Activated T-helper 2 cell treated with anti-CD3 and anti-CD28 coated beads, Interferon-gamma antibody, Interleukin-2, Interleukin-4, amounts not matched to agents 10 μg/mL and 5 μg/mL and 100 μg/mL, durations not matched to agents 14 hours and 24 hours and 36 hours (primary cell): ENCODE measurements at places on chromosomes 12 and 14.

- DNase-seq: peak; percentile 23
- H3K36me3 ChIP-seq: no peaks in the 10 kb centered on the region
- H3K4me3 ChIP-seq: peak overlapping the region; percentile 62
- no peaks in the 10 kb centered on the region for H3K27me3 ChIP-seq
These were observed 21.9 kb downstream of the RNFT2 start for GRCh38 chr12:116759783-116760621.

DNA sequence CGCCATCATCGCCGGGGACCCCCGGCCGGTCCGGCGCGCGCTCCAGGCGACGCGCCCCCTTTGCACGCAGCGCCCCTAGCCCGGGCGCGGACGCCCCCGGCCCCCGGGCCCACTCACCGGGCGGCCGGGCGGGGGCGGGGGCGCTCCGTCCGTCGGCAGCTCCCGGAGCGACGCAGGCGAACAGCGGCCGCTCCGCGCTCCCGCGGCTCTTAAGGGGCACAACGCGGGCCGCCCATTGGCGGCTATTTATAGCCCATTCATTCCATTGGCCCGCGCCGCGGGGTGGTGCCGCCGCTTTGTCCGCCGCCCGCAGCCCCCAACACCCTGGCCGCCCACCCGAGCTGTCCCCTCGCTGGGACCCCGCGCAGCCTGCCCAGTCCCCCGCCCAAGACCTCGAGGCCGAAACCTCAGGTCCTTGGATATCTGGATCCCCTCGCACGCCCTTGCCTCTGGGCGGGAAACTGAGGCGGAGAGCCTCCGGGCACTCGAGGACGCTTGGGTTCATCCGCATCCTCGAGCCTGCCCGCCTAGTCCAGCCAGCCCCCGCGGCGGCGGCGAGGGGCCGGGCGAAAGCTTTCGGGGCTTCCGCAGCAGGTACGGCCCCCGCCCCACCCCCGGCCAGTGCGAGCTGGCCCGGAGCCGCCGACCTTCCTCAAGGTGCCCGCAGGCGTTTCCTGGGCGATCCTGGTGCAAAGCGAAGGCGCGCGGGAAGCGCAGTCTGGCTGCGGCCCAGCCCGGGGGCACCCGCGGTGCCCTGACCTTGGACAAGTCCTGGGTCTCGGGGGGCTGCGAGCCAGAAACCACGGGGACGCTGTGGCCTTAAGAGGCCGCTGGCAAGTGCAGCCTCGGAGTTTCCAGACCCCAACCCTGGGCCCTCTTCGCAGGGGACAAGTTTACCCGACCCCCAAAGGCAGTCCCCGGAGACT, at the start of gene CKB:
CKB (minus strand) TSS at position 182 of the 926 bp plus-strand sequence. CDS start 337 bp downstream, outside the sequence.
- peaks cover 21% of the 10 kb centered on the region for H3K27me3 ChIP-seq
- DNase-seq: no peak

GRCh38 chr12:116157845-116158267, 119.6 kb downstream of the MED13L start:
- H3K27me3 ChIP-seq: no peaks in the 10 kb centered on the region
- no peak overlapping the region for H3K4me3 ChIP-seq
- peaks cover 11% of the 10 kb centered on the region for H3K4me1 ChIP-seq

- no peaks in the 10 kb centered on the region for H3K36me3 ChIP-seq
- H3K4me3 ChIP-seq: no peak overlapping the region
- no peak overlapping the region for H3K27ac ChIP-seq
- no peak for DNase-seq
- H3K27me3 ChIP-seq: peaks cover 40% of the 10 kb centered on the region
- H3K4me1 ChIP-seq: peaks cover 3% of the 10 kb centered on the region
These were observed 8.7 kb downstream of the SMIM41 start for GRCh38 chr12:52087961-52088820.

GRCh38 chr12:52155048-52155868, 36.6 kb downstream of the KRT80 start:
- peak; percentile 63 for DNase-seq
- H3K27ac ChIP-seq: no peak overlapping the region
- H3K4me1 ChIP-seq: peaks cover 7% of the 10 kb centered on the region

DNA sequence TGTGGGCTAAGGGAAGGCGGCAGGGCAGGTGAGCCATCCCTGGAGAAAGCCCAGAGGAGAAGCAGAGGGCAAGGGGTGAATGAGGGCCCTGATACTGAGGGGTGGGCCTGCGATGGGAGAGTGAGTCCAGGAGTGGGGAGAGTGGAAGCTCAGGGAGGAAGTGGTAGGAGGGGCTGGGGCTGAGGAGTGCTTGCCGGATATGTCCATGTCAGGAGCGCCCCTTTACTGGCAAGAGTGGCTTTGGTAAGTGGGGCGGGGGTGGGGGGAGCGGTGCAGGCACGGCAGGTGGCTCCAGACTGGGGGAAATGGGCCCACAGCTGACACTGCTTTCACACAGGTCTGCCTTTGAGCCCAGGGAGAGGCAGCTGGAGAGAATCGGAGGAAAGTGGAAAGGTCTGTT, 86.4 kb upstream of the GPR68 start:
- peak overlapping the region; percentile 84 for H3K27ac ChIP-seq
- peaks cover 73% of the 10 kb centered on the region for H3K36me3 ChIP-seq
- no peaks in the 10 kb centered on the region for H3K27me3 ChIP-seq
- H3K4me3 ChIP-seq: no peak overlapping the region
- H3K4me1 ChIP-seq: peaks cover 46% of the 10 kb centered on the region

- no peak overlapping the region for H3K27ac ChIP-seq
- no peaks in the 10 kb centered on the region for H3K27me3 ChIP-seq
- no peak overlapping the region for H3K4me3 ChIP-seq
- H3K4me1 ChIP-seq: no peaks in the 10 kb centered on the region
- H3K36me3 ChIP-seq: no peaks in the 10 kb centered on the region
These were observed 169.0 kb downstream of the NEDD1 start for GRCh38 chr12:97075934-97076630.

GRCh38 chr12:53338017-53338416, 1.9 kb upstream of the SP7 start:
- no peak overlapping the region for H3K4me3 ChIP-seq
- H3K36me3 ChIP-seq: no peaks in the 10 kb centered on the region
- peaks cover 9% of the 10 kb centered on the region for H3K4me1 ChIP-seq
- H3K27me3 ChIP-seq: peaks cover 42% of the 10 kb centered on the region
- H3K27ac ChIP-seq: no peak overlapping the region
- no peak for DNase-seq

DNA sequence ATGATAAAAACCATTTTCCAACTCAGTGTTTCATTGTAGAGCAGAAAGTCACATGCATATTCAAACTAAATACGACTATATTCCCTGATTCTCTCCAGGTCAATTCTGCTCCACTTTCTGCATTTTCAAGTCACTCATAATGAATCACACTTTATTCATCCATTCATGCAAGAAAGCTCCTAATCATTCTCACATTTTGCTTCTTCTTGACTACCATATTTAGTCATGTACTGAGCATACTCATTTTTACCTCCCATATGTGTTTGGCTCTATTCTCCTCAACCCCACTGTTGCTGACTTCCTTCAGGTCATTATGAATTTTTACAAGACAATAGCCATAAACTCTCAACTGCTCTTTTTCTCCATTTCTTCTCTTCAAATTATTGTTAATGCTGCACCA, 43.4 kb upstream of the PIK3C2G start:
- no peaks in the 10 kb centered on the region for H3K4me1 ChIP-seq
- H3K27me3 ChIP-seq: peaks cover 2% of the 10 kb centered on the region
- no peaks in the 10 kb centered on the region for H3K36me3 ChIP-seq
- no peak overlapping the region for H3K27ac ChIP-seq

DNA sequence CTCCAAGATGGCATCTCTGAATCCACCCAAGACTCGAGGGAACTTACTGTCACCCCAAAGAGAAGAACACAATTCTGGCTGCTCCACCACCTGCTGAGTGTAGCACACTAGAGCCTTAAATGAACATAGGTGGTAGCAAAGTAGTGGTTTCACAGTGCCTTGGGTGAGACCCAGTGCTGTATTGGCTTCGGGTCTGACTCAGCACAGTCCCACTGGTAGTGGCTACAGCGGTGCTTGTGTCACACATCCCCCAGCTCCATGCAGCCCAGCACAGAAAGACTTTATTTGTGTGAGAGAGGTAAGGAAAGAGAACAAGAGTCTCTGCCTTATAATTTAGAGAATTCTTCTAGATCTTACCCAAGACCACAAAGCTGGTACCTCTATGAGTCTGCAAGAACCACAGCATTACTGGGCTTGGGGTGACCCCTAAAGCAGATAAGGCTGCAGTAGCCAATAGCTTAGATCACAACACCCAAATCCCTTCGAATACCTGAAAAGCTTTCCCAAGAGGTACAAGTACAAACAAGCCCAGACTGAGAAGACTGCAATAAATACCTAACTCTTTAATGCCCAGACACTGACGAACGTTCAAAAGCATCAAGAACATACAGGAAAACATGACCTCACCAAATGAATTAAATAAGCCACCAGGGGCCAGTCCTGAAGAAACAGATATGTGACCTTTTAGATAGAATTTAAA, 83.3 kb upstream of the SLC38A4 start:
- no peak for DNase-seq
- H3K4me3 ChIP-seq: no peak overlapping the region
- H3K27me3 ChIP-seq: peaks cover 11% of the 10 kb centered on the region
- H3K36me3 ChIP-seq: no peaks in the 10 kb centered on the region
- H3K4me1 ChIP-seq: no peaks in the 10 kb centered on the region

DNA sequence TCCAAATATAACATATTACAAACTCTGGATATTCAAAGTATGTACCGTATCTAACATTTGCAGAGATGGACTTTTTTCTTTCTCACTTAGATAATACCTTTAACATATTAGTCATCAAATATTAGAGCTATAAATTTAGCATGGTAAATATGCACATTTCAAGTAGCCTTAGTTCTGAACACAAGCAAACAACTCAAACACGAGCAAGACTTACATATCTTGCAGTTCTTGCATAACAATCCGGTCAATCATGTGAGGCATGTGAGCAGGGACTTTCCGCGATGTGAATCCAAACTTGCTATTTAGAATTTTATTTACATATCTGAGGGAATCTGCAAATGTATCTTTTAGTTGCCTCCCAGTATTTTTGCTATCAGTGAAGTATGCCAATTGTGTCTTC, 22.1 kb upstream of the SYCP3 start:
- DNase-seq: no peak
- H3K4me3 ChIP-seq: no peak overlapping the region
- peaks cover 58% of the 10 kb centered on the region for H3K36me3 ChIP-seq
- peaks cover 4% of the 10 kb centered on the region for H3K4me1 ChIP-seq

DNA sequence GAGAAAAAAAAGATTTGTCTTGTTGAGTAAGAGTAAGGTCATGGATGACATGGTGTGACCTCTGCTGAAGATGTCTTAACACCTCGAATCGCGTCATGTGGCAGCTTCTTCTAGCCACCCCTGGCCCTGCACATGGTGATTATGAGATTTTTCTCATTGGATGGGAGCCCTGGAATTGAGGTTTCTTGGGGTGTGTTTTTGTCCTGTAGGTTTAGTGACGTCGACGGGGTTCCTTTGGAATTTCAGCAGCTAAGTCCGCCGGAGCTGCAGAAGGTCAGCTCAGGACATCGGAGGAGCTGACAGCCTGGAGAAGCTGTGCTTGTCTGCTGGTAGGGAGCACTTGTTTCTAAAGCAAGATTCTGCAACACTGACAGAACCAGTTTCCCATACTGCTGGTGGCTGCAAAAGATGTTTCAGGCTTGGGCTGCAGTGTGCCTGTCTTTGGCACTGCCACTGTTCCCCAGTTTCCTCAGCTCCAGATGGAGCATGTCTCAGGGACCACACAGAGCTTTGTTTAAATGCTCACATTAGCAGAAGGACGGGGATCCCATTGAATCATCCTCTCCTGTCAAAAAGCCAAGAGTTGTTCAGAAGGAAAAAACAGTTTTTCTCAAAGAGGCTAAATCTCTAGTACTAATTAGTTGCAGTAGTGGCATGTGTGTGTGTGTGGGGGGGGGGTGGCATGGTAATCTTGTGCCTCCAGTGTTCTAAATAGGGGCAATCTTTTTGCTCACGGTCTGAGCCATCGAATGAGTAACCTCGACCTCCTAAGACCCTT, 5.2 kb upstream of the FOS start:
- H3K4me3 ChIP-seq: no peak overlapping the region
- no peaks in the 10 kb centered on the region for H3K36me3 ChIP-seq
- no peak overlapping the region for H3K27ac ChIP-seq

DNA sequence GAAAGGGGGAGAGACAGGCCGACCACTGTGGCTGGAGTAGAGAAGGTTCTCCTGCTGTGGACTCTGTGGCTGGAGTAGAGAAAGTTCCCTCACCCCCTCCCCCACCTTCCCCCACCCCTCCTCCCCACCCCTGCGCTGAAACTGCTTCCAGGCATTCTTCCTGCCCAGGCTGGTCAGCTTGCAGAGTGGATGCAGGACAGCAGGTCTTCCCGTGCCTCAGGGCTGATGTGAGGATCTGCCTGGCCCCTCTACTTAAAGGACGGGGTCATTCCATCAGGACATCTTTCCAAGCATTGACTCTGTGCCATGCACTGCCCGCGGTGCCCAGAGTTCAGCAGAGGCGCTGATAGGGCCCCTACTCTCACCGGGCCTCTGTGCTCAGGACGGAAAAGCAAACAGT, 13.2 kb upstream of the RIMBP2 start:
- H3K27me3 ChIP-seq: no peaks in the 10 kb centered on the region
- DNase-seq: no peak
- H3K36me3 ChIP-seq: no peaks in the 10 kb centered on the region
- no peak overlapping the region for H3K4me3 ChIP-seq
- H3K4me1 ChIP-seq: no peaks in the 10 kb centered on the region

DNA sequence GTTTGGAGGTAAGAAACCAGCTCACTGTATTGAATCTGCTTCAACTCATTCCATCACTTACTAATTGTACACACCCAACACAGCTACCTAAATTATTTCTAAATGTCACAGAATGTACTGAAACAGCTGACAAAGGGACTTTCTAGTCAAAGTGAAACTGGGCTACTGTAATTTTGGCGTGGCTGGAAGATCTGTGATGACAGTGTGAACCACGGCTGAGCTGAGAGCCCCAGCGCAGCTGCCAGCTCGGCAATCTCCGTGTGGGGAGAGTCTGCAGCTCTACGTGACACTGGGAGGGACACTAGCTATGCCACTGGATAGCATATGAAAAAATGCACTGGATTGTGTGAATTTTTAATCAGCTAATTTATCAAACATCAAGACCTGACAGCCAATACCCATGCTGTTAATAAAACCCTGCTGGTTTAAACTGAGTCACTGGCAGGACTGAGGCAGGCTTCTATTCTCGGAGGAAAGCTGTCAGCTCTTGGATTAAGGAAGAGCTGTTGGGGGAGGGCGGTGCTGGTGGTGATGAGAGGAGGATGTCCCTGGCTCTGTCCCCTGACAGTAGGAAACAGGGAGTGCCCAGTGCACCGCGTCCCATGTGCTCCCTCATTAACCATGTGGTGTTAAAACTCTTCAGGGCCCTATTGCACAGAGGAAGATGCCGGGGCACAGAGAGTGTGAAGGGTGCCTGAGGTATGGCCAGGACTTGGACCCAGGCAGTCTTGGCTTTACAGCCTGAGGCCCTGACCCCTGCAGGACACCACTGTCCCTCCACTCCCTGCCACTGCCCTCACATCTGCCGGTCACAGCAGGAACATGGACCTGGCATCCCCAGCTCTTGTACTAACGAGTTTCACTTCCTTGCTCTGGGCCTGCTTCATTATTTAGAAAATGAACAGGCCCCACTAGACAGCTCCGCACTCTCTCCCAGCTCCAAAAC, 13.3 kb downstream of the SLC15A4 start:
- DNase-seq: peak; percentile 41
- H3K27me3 ChIP-seq: no peaks in the 10 kb centered on the region
- H3K4me1 ChIP-seq: peaks cover 51% of the 10 kb centered on the region
- peak overlapping the region; percentile 62 for H3K4me3 ChIP-seq
